ENCODE measurements at places on chromosomes 6 and 20. TPM values are rescaled to one million over a fixed set of nuclear protein-coding genes. Genes with fewer than 3 reads are reported as not detected.

Gene GHRH
- not detected for total RNA-seq

Gene RNF217
- total RNA-seq: 2.0 TPM

Gene NHLRC1
- total RNA-seq: 0.52 TPM

Gene GRM1
- total RNA-seq: not detected

Gene BPIFB2
- not detected for total RNA-seq

Gene ECHDC1
- 17.9 TPM for total RNA-seq

Gene CDS2
- total RNA-seq: 49.1 TPM

Gene LY6G6C
- total RNA-seq: not detected

Gene PROKR2
- not detected for total RNA-seq

Gene RAET1L
- total RNA-seq: 0.10 TPM

Gene GABRR2
- 0.63 TPM for total RNA-seq

Gene DOP1A
- 29.0 TPM for total RNA-seq
